ENCODE measurements at places on chromosomes 2 and 18.
A peak's percentile ranks its signal among the peaks of the same experiment; 100 is the strongest.

- DNase-seq = peak; percentile 13
Measured at GRCh38 chr2:6941299-6942046, 24.3 kb downstream of the RNF144A start.

DNA sequence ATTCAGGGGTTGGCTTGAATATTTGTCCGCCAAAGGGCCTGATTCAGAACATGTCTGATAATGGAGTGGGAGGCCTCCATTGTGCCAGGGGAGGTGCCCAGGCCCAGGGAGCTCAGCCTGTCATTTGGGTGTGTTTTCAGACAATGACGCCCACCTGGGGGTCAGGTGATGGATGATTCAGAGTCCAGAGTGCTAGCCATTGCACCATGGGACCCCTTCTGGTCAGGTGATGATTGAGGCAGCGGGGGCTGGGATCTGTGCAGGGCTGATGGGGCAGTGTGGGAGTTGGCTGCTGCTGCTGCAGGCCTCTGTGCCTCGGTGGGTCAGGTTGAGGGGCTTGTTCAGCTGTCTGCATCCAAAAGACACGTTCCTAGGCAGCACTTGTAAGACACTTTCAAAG, 8.3 kb upstream of the ARHGEF4 start:
- no peak for DNase-seq

DNA sequence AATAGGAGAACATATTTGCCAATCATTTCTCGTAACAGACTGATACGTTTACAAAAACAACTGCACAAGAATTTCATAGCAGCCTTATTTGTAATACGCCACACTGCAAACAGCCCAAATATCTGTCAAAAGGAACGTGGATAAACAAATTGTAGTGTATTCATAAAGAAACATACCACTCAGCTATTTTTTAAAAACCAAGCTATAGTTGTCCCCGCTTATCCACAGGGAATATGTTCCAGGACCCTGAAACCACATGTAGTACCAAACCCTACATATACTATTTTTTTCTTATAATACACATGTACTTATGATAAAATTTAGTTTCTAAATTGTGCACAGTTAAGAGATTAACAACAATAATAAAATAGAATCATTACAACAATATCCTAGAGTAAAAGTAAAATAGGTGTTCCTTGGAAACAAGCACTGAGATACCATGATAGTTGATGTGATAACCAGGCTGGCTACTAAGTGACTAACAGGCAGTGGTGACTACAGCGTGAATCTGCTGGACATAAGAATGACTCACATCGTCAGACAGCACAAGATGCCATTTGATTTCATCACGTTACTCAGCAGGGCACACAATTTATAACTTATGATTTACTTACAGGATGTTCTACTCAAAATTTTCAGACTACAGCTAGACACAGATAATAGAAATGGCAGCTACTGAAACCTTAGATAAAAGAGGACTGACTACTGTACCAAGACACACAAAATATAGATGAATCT, 367.4 kb downstream of the NCKAP5 start:
- DNase-seq = no peak

GRCh38 chr18:46166261-46166970, 62.2 kb downstream of the HAUS1 start:
- no peak for DNase-seq

GRCh38 chr2:223549215-223549614, 52.9 kb downstream of the SCG2 start:
- DNase-seq = no peak
